ENCODE measurements at places on chromosomes 11 and 22.

GRCh38 chr22:49903322-49904039 lies 14.8 kb downstream of the ALG12 start:
- no peak for DNase-seq

- no peak for DNase-seq
Observed at GRCh38 chr11:63512816-63513215, 6.9 kb downstream of the LGALS12 start.

DNA sequence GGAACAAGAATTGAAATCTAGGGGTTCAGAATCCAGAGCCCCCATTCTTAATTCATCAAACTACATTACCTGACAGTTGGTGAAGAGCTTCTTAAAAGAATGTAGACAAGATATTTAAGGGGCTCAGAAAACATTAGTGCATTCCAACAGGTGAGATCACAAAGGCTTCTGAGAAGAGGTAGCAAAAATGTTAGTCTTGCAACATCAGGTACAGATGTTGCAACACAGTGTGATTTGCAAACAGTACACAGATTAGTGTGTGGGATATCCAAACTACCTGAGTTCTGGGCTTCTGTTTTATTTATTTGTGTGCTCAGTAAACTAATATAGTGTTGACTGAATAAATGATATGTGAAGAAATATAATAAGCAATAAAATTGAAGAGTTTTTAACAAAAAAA lies 11.8 kb downstream of the CASP4 start:
- DNase-seq: no peak

DNA sequence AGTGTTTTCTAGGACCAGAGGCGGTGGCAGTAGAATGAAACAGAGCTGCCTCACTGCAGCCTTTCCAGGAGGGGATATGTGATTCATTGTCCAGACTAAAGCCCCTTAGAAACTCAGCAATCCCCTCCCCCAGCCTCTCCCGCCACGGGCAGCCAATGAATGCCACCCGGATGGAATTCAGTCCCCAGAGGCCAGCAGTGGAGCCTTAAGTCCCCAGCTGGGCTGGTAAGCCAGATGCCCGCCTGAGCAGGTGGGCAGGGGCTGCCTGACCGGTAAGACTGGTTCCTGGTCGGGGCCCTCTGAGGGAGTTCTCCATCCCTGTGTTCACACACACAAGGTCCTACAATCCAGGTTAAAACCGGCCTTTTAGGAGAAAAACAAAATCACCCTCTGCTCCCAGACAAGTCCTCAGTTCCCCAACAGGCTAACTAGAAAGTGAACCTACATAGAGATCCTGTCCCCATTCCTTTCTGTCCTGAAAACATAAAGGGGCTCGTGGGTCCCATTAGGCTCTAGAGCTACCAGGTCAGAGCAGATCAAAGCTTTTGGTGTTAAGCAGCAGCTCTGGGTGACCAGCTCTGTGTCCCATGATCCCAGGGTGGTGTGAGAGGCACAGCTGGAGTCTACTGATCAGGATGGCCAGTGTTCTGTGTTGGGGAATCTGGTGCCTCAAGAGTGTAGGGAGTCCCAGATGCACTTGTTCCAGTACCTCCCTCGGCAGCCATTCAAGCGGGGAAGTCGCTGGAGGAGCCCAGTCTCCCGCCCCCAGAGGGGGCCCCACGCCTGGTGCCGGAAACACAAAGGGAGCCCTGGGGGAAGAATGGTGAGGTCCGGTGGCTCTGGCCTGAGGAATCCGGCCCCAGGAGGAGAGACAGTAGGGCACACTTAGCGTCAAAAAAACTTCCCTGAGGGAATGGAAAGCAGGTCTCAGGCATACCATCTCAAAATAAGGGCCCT lies 2.6 kb downstream of the PATZ1 start:
- DNase-seq: peak; percentile 51

DNA sequence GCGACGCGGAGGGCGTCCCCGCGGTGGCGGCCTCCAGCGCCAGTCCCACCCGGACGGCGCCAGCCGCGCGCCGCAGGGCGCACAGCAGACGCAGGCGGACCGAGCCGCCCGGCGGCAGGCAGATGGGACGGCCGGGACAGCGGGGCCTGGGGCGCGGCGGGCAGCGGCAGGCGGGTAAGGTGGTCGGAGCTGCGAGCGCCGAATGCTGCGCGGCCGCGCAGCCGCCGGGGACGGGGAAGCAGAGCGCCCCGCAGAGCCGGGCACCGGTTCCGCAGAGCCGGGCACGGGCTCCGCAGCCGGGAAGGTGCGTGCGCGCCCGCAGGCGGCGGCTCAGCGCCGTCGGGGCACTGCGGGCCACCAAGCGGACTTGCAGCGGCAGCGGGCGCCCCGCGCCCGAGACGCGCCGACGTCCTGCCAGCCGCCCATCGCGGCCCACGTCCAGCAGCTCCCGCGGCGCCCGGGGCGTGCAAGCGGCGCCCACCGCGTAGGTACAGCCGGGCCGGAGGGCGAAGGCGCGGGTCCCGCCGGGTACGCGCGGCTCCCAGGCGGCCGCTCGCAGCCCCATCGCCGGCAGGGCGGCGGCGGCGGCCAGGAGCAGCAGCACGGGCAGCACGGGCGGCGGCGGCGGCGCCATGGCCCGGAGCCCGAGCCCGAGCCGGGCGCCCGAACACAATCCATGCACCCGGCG lies 739 bp downstream of the CELSR1 start:
- DNase-seq: no peak

DNA sequence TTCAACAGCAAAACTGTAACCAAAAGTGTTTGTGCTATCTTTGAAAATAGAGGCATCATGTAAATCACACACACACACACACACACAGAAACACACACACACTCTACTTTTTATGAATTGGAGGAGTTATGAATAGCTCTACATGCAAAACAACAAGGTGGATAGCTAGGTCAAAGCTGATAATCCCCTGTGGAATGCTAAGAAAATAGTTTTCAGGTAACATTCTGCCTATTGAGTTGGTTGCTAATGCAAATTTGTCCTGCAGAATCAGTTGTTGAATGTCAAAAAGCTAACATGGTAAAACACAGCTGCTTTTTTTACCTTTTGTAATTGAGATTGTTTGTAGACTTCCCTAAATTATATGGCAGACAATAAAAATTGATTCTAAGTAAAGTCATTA lies 1658.4 kb upstream of the RAG2 start:
- no peak for DNase-seq

DNA sequence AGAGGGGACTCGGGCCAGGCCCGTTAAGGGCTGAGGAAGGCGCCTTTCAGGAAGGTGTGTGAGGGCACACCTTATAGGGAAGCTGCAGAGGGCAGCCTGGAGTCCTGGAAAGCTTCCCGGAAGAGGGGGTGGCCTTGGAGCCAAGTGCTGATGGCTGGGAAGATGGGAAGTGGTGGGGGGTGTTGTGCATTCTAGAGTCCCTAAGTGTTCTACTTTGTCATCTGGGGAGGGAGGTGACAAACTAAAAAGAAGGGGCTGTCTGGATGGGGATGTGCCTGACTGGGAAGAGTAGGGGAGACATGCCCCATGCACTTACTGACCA lies 6.8 kb downstream of the ZDHHC8 start:
- no peak for DNase-seq

DNA sequence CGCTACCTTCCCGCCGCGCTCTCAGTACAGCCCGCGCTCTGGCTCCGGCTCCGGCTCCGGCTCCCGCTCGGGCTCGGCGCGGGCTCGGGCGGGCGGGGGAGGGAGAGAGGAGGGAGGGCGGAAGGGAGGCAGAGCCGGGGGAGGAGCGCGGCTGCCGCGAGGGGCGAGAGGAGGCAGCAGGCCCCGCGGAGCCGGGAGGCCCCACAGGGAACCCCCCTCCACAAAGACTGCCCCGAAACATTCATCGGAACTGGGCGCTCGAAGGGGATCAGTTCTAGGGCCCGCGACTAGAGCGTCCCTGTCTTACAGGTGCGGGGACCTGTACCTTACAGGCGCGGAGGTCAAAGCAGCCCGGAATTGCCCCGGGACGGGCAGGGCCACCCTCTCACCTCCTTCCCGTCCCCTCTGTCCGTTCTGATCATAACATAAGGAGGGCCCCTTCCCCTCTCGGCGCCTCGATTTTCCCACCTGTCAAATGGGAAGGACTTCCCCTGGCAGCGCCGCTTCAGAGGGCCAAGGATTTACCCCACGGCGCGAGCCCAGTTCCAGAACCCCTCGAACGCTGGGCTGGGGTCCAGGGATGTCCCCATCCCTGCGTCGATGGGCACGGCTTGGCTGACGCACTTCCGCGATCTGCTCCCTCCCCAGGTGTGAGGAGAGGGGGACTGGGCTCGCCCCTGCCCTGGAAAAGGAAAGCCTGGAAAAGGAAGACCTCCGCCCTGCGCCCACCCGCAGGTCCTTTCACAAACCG lies at the start of gene SHISA8:
Gene SHISA8, minus strand, starts transcription at position 40 of the 751 bp plus-strand sequence. CDS start 407 bp downstream, outside the sequence.
- peak; percentile 27 for DNase-seq

DNA sequence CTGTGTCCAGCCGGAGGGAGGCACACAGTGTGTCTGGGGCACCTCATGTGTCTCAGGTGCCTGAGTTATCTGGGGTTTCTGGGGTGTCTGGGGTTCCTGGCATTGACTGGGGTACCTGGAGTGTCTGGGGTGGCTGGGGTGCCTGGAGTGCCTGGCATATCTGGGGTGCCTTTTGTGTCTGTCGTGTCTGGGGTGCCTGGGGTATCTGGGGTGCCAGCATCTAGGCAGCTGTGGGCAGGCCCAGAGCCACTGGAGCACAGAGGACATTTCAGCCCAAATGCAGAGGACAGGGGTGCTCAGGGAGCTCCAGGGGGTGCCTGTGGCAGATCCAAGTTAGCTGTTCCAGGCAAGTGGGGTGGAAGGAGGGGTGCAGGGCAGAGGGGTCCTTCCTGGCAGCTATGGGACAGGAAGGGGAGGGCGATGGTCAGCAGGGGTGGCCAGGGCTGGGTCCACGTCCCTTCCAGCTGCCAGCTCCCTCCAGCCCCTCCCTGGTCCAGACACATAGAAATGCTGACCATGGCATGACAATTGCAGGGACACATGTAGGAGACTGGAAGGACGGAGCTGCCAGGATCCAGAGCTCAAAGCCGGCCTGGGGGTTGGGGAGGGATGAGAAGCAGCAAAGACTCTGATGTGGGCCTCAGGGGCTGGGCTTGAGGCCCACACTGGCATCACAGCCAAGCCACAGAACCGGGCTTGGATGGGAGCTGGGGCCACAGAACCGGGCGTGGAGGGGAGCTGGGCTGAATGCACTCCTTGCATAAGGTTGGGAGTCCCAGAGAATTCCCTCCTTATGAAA lies 133.0 kb downstream of the BRD1 start:
- no peak for DNase-seq

GRCh38 chr11:69213964-69214363 lies 58.2 kb downstream of the SMIM38 start:
- no peak for DNase-seq

GRCh38 chr11:16610213-16610737 lies 128.2 kb upstream of the C11orf58 start:
- DNase-seq: no peak

GRCh38 chr11:62602141-62603071 lies 741 bp upstream of the MTA2 start:
- peak; percentile 84 for DNase-seq

- peak; percentile 27 for DNase-seq
Observed at GRCh38 chr11:7892840-7893254, 38.2 kb downstream of the OR10A6 start.

- no peak for DNase-seq
Observed at GRCh38 chr11:4699697-4700435, 2.2 kb upstream of the OR51E2 start.

- no peak for DNase-seq
Observed at GRCh38 chr22:30606455-30607299, at the start of gene TCN2. TSS of gene TCN2 (plus strand) at chr22:30607174. CDS start at chr22:30607332, 158 bp downstream.

- DNase-seq: no peak
Observed at GRCh38 chr22:49600468-49600867, 227.2 kb downstream of the BRD1 start.

DNA sequence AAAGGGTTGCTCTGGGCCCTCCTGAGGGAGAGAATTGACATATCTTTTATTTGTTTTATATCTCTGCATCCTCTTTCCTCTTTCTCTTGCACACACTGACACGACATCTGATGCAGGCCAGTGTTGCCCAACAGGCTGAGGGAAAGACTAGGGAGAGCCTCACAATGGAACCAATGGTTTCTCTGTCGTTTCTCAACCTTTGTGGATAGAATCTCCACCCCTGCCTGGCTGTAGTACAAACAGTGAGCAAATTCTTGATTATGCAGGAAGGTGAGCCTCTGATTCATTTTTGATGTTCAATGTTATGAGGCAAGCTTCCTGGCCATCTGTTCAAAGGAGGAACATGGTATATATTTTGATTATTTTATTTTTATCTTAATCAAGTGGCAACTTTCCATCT lies 49.8 kb upstream of the PLET1 start:
- DNase-seq: no peak

- DNase-seq: no peak
Observed at GRCh38 chr22:42928969-42929837, 72.1 kb upstream of the ARFGAP3 start.

GRCh38 chr11:68040957-68041591 lies 2.2 kb downstream of the TCIRG1 start:
- DNase-seq: no peak

- no peak for DNase-seq
Observed at GRCh38 chr22:38694940-38695339, 5.8 kb downstream of the JOSD1 start.

DNA sequence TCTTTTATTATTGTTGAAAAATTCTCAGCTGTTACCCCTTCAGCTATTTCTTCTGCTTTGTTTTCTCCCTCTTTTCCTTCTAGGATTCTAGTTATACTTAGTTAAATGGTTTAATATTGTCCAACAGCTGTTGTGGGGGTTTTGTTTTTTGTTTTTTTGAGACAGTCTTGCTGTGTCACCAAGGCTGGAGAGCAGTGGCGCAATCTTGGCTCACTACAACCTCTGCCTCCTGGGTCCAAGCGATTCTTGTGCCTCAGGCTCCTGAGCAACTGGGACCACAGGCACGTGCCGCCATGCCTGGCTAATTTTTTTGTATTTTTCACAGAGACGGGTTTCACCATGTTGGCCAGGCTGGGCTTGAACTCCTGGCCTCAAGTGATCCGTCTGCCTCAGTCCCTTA lies 12.7 kb downstream of the SDHAF2 start:
- no peak for DNase-seq

DNA sequence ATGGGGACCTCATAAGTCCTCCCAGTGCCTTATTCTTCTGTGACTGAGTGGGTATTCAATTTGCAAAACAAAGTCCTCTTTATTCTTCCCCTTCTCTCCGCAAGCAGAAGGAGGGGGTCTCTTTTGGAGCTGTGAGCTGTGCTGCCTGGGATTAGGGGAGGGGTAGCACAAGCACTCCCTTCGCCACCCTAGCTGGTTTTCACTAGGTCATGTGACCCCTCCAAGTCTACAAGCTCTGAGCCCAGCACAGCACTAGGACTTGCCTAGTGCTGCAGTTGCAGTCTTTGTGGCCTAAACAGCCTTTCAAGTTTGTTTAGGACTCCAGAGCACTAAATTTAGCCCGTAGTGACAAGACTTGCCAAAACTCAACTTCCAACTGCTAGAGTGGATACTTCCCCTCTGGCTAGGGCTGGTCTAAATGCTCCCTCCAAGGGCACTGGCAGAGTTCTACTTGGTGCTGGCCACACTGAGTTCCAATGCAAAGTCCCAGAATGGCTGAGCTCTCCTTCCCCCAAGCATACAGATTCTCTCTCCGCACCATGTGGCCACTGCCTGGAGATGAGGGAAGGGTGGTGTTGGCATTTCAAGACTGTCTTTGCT lies 25.4 kb downstream of the TAF1D start:
- no peak for DNase-seq

- DNase-seq: no peak
Observed at GRCh38 chr11:78138694-78139421, 568 bp downstream of the ALG8 start.

Measured in NCI-H774 (cell line).